Stomach (tissue), 19 donors: ENCODE measurements at places on chromosomes 2 and 18. TPM values are rescaled to one million over a fixed set of nuclear protein-coding genes. Genes with fewer than 3 reads are reported as not detected.

GPR75 gene
- not detected for polyA plus RNA-seq

DNA sequence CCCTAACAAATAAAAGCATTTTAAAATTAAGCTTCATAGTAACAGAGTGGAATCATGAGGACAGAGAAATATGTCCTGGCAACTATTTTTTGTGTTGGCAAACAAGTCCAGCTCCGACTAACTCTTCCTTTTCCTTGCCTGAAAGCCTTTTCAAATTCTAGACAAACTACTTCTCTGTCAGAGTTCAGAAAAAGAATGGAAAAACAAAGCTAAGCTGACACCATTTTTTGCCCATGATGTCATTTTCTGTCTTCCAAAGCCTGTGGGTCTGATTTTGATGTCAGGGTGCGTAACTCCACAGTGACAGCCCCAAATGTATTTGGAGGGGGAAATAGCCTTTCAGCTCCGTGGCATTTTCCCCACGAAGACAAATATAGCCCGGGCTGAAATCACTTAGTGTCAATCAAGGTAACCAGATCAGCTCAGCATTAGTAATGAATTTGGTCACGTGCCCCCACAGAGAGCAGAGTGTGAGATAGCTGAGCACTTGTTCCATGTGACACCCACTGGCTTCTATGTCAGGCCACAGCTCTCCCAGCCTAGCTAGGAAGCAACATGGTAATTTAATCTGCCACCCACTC, 233.0 kb upstream of the SIX2 start:
- no peaks in the 10 kb centered on the region for H3K4me1 ChIP-seq
- peak; percentile 64 for DNase-seq
- no peaks in the 10 kb centered on the region for H3K27me3 ChIP-seq
- H3K36me3 ChIP-seq, result no peaks in the 10 kb centered on the region
- H3K27ac ChIP-seq, result peak overlapping the region; percentile 17

DNA sequence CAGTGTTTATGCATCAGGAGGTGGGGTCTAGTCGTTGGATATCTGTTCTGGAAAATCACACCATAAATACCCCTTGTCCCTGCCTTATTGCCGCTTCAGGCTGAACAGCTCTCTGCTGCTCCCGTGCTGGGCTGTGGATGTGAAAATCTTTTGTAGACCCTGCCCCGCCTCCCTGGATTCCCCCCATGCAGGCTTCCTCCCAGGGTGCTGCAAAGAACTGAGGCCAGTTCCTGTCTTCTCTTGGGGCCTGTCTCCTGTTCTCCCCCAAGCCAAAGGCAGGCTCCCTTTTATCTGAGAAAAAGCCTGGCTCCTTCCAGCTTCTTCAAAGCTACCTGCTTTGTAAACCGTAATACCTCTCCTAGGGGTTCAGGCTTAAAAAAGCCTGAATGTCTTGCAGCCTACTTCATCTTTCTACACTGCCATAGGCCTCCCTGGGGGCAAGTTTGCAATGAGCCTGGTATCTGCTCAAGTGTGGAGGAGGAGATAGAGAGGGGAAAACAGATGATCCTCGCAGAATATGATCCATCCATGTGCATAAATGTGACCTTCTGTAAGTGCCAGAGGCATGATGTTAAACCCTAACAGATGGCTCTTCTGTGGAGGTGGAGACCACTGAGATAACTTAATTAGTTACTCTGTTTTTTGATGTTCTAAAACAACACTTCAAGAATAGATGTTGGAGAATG, 55.3 kb downstream of the VWA3B start:
- no peak for DNase-seq
- no peaks in the 10 kb centered on the region for H3K27me3 ChIP-seq
- H3K36me3 ChIP-seq, result no peaks in the 10 kb centered on the region
- H3K4me3 ChIP-seq, result no peak overlapping the region
- H3K4me1 ChIP-seq, result no peaks in the 10 kb centered on the region
- no peak overlapping the region for H3K27ac ChIP-seq

- peaks cover under 1% of the 10 kb centered on the region for H3K4me1 ChIP-seq
- H3K36me3 ChIP-seq, result no peaks in the 10 kb centered on the region
- no peak for DNase-seq
- no peak overlapping the region for H3K4me3 ChIP-seq
These were observed 185.6 kb upstream of the COPS8 start for GRCh38 chr2:236899950-236900640.

- no peaks in the 10 kb centered on the region for H3K27me3 ChIP-seq
- DNase-seq, result peak; percentile 5
- H3K36me3 ChIP-seq, result no peaks in the 10 kb centered on the region
- no peak overlapping the region for H3K4me3 ChIP-seq
- no peaks in the 10 kb centered on the region for H3K4me1 ChIP-seq
- H3K27ac ChIP-seq, result no peak overlapping the region
These were observed 372.4 kb upstream of the SLC8A1 start for GRCh38 chr2:40824278-40824677.

FBLN7 gene
- polyA plus RNA-seq, result 0.50 TPM

DNA sequence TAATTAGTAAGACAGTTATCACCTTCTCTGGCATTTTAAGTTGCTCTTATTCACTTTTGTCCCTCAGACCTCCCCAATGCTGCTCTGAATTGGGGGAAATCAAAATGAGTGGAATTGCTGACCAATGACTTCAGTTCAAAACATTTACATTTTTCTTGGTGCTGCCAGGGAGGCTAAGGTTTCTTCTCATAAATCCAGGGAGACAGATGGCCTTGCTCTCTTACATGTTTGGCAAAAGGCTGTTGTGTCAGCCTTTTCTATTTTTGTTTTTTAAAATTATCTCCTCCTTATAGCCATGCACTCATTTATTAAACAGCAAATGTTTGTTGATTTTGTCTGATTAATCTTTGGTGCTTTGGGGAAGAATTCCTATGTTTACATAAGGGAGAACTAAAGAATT, 82.0 kb downstream of the GALNT13 start:
- no peak for DNase-seq
- H3K27me3 ChIP-seq, result no peaks in the 10 kb centered on the region
- H3K27ac ChIP-seq, result no peak overlapping the region
- no peaks in the 10 kb centered on the region for H3K4me1 ChIP-seq
- no peak overlapping the region for H3K4me3 ChIP-seq

DTYMK gene
- 26.9 TPM for polyA plus RNA-seq

- no peaks in the 10 kb centered on the region for H3K27me3 ChIP-seq
- H3K4me1 ChIP-seq, result peaks cover 48% of the 10 kb centered on the region
- peak overlapping the region; percentile 49 for H3K27ac ChIP-seq
These were observed 101.2 kb downstream of the KCTD18 start for GRCh38 chr2:200408428-200409316.

ATP8B1 gene
- polyA plus RNA-seq, result 14.4 TPM

DNA sequence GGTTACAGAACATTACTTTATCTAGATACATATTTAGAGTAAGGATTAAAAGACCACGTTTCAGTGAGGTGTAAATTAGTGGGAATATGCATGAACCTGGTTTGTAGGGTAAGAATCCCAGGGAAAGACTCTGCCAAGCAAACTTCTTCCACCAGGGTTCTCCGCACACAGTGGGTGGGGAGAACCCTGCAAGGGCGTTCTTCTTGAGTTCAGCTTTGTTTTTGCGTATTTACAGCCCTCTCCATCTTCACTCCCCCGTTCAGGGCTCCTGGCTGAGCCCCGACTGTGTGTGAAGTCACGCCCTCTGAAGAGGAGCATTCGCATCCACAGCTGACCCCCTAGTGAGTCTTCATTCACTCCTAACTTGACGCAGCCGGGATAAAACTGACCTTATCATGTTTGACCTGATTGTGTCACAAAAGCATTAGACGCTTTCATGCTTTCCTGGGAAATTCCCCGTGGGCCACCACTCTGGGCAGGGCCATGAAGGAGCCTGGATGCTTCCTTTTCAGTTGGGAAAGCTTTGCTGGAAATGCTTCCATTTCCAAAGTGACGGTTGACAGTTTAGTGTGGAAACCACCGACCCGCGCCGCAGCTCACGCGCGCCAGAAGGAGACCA, 1.0 kb downstream of the ALKAL2 start:
- peaks cover 32% of the 10 kb centered on the region for H3K27me3 ChIP-seq
- peak overlapping the region; percentile 71 for H3K27ac ChIP-seq
- peak; percentile 16 for DNase-seq
- H3K4me1 ChIP-seq, result peaks cover 54% of the 10 kb centered on the region
- H3K36me3 ChIP-seq, result peaks cover 13% of the 10 kb centered on the region

DNA sequence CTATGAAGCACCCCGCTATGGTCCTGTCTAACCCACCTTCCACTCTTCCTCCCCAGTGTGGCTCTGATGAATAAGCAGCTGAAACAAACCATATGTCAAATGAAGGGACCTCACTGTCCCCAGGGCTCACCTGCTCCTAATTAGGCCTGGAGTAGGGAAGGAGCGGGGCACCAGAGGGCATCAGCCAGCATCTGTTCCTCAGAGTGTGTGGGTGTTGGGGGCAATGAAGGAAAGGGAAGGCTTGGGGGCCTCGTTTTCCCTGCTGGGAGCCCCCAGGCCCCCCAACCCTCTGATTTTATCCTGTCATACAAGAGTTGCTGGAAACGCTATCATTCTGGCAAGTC, 274.7 kb downstream of the HAUS1 start:
- no peak for DNase-seq
- H3K4me1 ChIP-seq, result no peaks in the 10 kb centered on the region
- H3K27me3 ChIP-seq, result no peaks in the 10 kb centered on the region
- H3K27ac ChIP-seq, result no peak overlapping the region

- H3K27ac ChIP-seq, result no peak overlapping the region
- H3K4me3 ChIP-seq, result no peak overlapping the region
- DNase-seq, result no peak
- H3K36me3 ChIP-seq, result no peaks in the 10 kb centered on the region
- peaks cover 3% of the 10 kb centered on the region for H3K27me3 ChIP-seq
- H3K4me1 ChIP-seq, result no peaks in the 10 kb centered on the region
These were observed 28.2 kb upstream of the SULT1C4 start for GRCh38 chr2:108349571-108349928.

- no peak overlapping the region for H3K27ac ChIP-seq
- H3K27me3 ChIP-seq, result no peaks in the 10 kb centered on the region
- H3K4me1 ChIP-seq, result no peaks in the 10 kb centered on the region
- DNase-seq, result no peak
- H3K36me3 ChIP-seq, result no peaks in the 10 kb centered on the region
- H3K4me3 ChIP-seq, result no peak overlapping the region
These were observed 113.2 kb upstream of the CHST9 start for GRCh38 chr18:27298214-27298804.

DNA sequence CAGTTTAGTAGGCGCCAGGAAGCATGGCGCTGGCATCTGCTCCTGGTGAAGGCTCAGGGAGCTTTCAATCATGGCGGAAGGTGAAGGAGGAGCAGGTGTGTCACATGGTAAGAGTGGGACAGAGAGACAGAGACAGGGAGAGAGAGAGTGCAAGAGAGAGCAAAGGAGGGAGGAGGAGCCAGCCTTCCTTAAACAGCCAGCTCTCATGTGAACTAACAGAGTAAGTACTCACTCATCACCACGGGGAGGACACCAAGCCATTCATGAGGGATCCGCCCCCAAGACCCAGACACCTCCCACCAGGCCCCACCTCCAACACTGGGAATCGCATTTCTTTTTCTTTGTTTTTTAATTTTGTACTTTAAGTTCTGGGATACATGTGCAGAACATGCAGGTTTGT, 40.8 kb upstream of the CLASP1 start:
- DNase-seq, result no peak
- no peaks in the 10 kb centered on the region for H3K36me3 ChIP-seq
- H3K27ac ChIP-seq, result no peak overlapping the region
- no peaks in the 10 kb centered on the region for H3K4me1 ChIP-seq
- no peak overlapping the region for H3K4me3 ChIP-seq
- H3K27me3 ChIP-seq, result no peaks in the 10 kb centered on the region

GRCh38 chr2:112701052-112701451, 19.8 kb upstream of the NT5DC4 start:
- no peak for DNase-seq
- peak overlapping the region; percentile 0 for H3K27ac ChIP-seq
- no peak overlapping the region for H3K4me3 ChIP-seq
- no peaks in the 10 kb centered on the region for H3K27me3 ChIP-seq
- no peaks in the 10 kb centered on the region for H3K36me3 ChIP-seq
- H3K4me1 ChIP-seq, result no peaks in the 10 kb centered on the region

UPP2 gene
- polyA plus RNA-seq, result not detected

DNA sequence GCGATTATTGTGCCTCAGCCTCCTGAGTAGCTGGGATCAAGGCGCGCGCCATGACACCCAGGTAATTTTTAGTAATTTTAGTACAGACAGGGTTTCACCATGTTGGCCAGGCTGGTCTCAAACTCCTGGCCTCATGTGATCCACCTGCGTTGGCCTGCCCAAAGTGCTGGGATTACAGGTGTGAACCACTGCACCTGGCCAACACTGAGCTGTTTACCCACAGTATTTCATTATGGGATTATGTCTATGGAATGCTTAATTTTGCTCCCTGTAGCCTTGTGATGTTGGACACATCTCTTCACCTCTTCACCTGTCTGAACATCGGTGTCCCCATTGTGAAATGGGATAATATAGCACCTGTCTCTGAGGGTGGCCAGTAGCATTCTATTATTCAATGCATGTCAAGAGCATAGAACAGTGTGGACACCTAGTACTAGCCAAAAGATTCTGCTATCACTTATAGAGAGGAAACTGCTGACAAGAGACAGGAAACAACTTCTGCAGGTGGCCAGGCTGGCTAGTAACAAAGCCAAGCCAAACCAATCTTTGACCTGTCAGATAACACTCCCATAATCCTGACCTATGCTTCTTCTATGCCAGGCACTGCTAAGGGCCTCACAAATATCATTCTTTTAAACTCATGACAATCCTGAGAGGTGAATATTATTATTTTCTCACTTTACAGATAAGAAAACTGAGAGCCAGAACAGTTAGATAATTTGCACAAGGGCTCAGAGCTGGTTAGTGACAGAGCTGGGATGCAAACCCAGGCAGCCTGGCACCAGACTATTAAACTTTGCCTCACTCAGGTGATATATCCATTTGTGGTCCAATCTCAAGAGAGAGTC, 29.4 kb upstream of the REEP1 start:
- no peak overlapping the region for H3K27ac ChIP-seq
- no peaks in the 10 kb centered on the region for H3K36me3 ChIP-seq
- DNase-seq, result no peak
- no peak overlapping the region for H3K4me3 ChIP-seq

SPP2 gene
- not detected for polyA plus RNA-seq

PECR gene
- polyA plus RNA-seq, result 4.1 TPM

ANKRD30B gene
- not detected for polyA plus RNA-seq

RGPD4 gene
- polyA plus RNA-seq, result not detected

SYT4 gene
- 0.19 TPM for polyA plus RNA-seq

CCDC148 gene
- polyA plus RNA-seq, result 0.25 TPM

DNA sequence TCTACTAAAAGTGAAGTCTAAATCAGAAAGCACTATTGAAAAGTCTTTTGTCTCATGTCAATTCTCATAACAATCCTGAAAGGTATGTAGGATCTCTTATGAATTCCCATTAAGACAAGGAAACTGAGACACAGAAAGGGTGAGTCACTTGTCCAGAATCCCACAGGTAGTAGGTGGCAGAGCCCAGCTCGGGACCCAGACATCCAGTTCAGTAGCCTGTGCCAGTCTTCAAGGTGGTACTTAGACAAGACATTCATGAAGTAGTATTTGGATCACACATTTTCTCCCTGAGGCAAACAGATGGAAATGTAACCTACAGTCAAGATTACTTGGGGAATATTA, 14.8 kb upstream of the PARD3B start:
- H3K27ac ChIP-seq, result no peak overlapping the region
- H3K4me1 ChIP-seq, result no peaks in the 10 kb centered on the region
- no peak overlapping the region for H3K4me3 ChIP-seq
- no peak for DNase-seq
- H3K27me3 ChIP-seq, result no peaks in the 10 kb centered on the region
